A172 (cell line): ENCODE measurements at places on chromosomes 11 and 22. TPM values are rescaled to one million over a fixed set of nuclear protein-coding genes. Genes with fewer than 3 reads are reported as not detected.

YAP1 gene
- 33.2 and 44.5 TPM in 2 replicates for total RNA-seq

GRCh38 chr11:122241566-122241965, 125.6 kb upstream of the BLID start:
- DNase-seq = no peak

- peak; percentile 48 for DNase-seq
Observed at GRCh38 chr11:133956650-133957633, at the start of gene IGSF9B. TSS of gene IGSF9B (minus strand) at chr11:133956968. CDS start at chr11:133956754, 214 bp downstream.

DNA sequence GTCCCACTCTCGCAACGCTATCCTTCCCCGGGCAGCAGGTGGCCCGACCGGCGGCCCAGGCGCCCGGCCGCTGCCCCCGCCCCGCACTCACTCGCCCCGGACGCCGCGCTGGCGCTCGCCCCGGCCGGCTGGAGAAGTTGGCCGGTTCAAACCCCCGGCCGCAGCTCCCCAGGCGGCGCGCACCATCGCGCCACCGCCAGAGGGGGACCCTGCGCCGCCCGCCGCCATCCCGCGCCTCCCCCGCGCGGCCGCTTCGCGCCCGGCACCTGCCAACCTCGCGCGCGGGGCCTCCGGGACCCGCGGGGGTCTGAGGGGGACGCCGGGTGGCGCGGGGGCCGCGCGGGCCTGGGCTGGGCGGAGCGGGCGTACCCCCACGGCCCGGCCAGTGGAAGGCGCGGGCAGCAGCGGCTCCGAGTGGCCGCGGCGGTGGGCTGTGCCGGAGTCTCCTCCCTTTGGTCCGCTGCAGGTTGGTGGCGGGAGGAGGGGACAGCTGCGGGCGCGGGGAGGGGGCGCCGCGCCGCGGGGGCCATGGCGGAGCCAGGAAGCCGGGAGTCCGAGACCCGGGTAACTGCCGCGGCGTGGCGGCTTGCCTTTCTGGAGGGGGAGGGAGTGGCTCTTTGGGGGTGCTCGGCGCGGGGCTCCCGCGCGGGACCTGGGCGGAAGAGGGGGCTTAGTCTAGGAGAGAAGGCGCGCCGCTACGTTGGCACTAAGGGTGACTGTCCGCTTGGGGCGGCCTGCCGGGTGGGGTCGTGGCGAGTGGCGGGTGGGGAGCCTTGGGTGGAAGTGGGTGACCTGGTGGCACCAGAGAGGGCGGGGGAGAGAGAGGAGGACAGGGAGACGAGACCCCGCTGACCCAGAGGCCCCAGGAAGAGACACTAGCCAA, at the start of the genes MPST and TST:
Gene MPST (plus strand): TSS at position 434 of the 883 bp plus-strand sequence. CDS start 95 bp downstream, at position 529.
Gene TST (minus strand): TSS at position 139 of the 883 bp plus-strand sequence. CDS start 715 bp downstream, outside the sequence.
- DNase-seq = peak; percentile 26

GRCh38 chr22:48314073-48314472, 1513.6 kb downstream of the BRD1 start:
- no peak for DNase-seq
